ENCODE measurements at places on chromosomes 16 and 17.
A peak's percentile ranks its signal among the peaks of the same experiment; 100 is the strongest.

DNA sequence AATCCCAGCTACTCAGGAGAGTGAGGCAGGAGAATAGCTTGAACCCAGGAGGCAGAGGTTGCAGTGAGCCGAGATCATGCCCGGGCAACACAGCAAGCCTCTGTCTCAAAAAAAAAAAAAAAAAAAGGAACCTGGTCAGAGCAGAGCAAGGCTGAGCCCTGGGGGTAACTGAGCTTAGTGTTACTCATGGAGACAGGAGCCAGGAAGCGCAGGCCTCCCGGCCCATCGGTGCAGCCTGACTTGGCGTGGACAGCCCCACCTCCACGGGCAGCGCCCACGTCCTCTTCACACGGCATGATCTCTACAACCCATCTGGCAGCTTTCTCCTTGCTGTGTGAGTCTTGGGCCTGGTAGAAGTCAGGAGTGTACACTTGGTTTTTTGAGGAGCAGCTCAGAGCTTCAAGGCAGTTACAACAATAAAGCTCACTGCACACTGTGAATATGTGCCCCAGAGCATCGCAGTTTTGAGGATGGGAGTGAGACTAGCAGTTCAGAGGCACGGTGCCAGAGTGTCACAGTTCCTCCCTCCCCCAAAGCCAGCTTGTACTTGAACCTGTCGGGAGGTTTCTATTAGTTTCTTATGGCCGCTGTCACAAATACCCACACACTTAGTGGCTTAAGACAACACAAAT, 129.9 kb downstream of the RAP1GAP2 start:
- DNase-seq = no peak

DNA sequence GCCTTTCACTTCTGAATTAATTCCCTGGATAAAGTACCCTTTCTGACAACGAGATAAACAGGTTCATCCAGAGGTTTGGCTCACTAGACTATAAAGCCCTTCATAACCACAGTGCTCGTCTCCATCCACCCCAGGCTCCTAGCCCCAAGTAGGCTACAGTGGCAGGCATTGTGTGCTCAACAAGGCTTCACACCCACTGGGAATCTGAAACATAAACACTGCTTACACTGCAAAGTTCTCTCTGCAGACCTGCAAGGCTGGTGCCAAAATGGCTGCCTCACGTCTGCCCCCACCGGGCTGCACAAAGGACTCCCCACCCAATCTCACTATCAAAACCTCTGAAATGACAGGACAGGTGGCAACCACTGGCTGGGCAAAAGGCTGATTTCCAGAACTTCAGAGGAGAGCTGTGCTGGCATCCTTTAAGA, 5.1 kb upstream of the HLF start:
- DNase-seq = no peak

GRCh38 chr16:9503251-9503984, 412.0 kb downstream of the HAPSTR1 start:
- no peak for DNase-seq

DNA sequence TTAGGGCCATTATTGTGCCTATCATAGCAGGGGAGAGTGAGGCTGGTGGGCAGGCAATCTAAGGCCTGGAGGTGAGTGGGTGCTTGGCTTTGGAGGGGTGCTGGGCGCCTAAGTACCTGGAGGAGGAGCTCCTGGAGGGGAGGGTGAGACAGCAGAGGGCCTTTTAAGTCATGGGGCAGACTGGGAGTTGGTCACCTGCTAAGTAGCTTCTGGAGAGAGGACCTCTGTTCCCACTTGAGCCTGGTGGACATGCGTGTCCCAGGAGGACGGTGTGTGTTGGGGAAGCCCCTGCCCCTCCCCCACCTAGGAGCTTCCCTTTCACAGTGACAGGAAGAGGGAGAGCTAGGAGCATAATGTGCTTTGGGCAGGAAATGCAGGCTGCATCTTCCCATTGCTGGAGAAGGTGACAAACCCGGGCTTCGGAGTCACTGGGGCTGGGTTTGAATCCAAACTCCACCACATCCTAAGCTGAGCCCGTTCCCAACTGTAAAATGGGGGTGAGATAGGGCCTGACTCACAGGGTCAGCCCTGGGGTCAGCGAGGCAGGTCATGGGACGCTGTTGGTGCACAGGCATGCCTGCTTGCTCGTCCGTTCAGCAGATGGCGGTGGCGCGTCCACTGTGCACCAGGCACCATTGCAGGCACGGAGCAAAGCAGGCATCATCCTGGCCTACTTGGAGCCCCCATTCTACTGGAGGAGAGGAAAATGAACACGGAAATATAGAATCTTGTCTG, 37.9 kb downstream of the CMIP start:
- DNase-seq = no peak

DNA sequence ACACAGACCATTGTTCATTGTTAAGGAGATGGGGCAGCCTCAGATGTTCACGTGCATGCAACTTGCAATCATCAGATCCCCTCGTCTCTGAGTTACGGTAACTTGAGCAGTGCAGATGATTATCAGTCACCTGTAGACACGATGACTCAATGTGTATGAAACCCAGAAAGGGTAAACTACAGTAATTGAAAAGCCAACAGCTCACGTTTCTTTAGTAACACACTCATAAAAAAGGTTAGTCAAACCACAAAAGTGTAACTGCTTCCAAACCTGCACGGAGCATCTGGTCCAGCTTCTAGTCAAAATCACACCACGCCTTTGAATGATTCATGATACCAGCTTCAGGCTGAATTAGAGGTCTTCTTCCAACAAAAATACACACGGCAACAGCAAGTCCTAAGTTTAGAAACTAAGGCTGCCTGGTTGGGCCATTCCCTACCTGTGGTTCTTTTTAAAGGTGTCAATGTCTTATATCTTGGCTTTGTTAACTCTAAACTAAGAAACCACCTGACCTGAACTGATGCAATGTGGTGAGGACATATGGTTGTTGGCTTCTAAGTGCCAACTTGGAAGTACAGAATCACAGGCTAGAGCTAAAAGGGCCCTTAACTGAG, 32.3 kb downstream of the GRB7 start:
- no peak for DNase-seq

DNA sequence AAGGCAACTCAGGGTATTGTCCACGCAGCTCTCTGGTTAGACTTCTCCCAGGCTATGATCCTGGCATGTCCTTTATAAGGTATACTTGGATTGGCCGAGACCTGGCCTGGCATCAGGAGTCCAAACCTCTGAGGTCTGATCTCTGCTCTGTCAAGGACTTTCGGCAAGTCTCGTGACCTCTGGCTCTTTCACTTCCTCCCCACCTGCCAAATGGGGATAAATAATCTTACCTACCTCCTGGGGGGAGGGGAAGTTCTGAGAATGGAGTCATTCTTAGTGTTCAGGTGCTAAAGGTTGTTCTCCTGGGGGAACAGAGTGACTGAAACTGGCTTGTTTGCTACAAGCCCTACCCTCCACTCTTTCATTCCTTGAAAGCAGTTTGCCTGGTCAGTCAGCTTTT, 7.6 kb downstream of the ATXN1L start:
- no peak for DNase-seq

DNA sequence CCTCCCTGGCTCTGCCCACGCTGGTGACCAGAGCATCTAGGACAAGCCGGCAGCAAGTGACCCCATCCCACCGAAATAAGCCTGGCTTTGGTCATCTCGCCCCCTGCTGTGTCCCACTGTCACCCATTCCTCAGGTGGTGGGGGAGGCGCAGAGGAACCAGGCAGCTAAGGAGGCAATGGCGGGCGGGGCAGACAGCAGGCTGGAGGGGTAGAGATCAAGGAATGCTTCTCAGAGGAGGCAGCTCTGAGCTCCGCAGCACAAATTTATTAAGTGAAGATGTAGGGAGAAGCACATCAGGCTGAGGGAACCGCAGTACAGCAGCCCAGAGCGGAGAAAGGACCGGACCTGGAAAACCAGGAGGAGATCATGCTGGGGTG, 7.5 kb upstream of the KREMEN2 start:
- no peak for DNase-seq

- DNase-seq = no peak
These were observed 8.5 kb upstream of the CRHR1 start for GRCh38 chr17:45775576-45776011.

GRCh38 chr16:62077998-62078397, 41.8 kb upstream of the CDH8 start:
- DNase-seq = no peak

DNA sequence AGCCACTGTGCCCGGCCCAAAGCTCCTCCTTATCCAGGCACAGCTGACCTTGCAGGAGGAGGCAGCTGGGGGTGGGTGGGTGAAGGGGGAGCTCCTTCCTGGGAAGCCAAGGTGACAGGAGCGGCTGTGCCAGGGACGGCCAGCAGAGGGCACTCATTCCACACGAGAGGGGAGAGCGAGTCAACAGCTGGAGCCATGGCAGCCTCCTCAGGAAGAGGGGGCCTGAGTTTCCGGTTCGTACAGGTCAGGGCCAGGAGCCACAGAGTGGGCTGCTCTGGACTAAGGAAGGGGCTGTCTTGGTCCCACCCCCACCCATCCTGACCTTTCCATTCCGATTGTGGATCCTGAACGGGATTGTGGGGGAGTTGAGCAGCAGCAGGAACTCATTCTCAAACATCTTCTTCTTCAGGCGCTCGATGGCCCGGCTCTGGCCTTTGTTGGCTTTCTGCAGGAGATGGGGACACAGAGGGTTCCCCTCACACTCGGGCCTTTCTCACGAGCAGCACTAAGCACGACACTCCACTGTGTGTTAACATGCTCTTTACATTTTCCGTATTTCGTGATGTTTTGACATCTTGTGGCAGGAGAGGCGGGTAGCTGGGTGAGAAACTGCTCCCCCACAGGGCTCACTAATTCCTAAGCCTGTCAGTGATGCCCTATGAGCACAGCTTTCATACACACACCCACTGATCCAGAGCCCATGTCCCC, 61.6 kb downstream of the TIMM22 start:
- peak; percentile 76 for DNase-seq

DNA sequence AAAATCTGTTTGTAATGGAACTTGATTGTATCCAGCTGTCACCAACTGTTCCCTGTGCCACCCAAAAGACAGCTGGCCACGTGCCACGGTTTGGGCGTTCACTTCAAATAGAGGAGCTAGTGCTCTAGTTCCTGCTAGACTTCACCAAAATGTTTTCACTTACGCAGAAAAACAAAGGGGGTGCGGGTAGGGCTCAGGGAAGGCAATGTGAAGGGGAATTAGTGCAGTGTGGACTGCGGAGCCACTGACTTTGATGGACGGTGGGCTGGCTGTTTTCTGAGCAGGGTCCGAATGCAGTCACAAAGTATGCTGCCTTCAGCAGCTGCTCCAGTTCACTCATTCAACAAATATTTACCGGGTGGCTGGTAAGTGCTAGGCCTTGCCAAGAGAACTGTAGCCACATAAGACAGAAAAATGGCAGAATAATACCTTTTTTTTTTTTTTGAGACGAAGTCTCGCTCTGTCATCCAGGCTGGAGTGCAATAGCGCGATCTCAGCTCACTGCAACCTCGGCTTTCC, 7.6 kb upstream of the CYTH1 start:
- DNase-seq = no peak

DNA sequence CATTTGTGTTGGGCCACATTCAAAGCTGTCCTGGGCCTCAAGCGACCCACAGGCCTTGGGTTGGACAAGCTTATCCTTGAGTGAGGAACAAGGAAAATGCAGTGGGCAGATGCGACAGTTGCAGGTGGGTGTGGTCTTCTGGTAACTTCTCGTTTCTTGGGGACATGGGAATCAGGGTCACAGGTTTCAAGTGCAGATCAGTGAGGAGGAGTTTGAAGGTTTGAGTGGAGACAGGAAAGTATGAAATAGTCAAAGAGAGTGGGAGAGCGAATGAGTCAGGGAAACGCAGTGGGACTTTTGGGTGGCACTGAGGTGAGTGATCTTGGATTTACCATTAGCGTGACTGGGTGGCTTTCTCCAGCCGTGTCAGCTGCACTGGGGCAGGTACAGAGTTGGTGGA, 15.4 kb upstream of the CCL22 start:
- DNase-seq = no peak

- no peak for DNase-seq
These were observed 68.0 kb downstream of the KLHDC4 start for GRCh38 chr16:87697792-87698191.

GRCh38 chr17:51427856-51428255, 167.5 kb downstream of the UTP18 start:
- DNase-seq = no peak

DNA sequence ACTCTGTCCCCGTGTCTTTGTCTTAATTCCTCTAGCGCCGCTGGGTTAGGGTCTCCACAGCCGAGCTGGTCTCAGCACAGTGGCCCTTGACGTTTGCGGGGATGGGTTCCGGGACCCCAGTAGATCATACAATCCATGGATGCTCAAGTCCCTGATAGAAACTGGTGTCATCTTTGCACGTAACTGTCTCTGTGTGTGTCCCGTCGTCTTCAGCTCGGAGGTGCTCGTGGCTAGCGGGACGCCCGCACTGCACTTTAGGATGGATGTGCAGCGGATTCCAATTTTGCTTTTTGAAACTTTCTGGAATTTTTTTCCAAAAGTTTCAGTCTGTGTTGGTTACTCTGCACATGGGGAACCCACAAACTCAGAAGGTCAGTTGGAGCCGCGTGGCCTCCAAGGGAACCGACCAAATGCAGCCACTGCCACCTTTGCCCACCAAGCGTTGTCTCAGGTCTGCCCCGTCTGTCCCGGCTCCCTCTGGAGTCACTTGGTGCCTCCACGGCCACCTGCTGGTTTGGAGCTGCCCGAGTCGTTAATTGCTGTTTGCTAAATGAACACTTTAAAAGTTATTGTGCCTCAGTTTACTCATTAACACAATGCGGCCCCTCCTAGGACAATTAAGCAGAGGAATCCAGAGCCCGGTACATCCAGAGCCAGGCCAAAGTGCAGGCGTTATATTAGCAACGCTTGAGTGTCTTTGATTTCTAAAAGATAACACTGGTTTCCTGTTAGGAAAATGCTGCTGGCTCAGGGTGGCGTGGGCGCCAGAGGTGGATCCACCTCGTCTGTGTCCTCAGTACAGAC, 5.3 kb upstream of the DPEP1 start:
- DNase-seq = no peak

- DNase-seq = no peak
These were observed 25.0 kb downstream of the RMI2 start for GRCh38 chr16:11370084-11370931.

GRCh38 chr17:4008441-4009185, 44.4 kb upstream of the ATP2A3 start:
- DNase-seq = no peak

DNA sequence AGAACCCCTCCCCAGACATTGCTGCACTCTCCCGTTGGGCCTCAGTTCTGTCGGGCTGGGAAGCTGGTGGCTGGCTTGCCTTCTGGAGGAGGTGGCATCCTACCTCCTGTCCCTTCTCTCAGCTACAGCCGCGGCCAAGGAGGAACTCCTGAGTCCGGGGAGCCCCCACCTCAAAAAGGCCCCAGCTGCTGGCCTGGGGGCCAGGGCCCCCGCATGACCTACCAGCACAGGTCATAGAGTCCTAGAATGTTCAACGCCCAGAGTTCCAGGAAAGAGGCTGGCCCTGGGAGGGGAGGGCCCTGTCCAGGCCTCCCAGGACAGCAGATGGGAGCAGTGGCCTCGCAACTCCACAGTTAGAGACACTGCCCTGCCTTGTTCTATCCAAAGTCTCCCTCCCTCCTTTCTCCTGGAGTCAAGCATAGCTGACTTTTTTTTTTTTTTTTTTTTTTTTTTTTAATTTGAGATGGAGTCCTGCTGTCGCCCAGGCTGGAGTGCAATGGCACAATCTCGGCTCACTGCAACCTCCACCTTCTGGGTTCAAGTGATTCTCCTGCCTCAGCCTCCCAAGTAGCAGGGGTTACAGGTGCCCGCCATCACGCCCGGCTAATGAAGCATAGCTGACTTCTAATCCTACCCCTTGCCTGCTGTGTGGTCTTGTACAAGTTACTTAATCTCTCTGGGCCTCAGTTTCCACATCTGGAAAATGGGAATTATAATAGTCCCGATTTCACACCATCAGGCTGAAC, 7.1 kb downstream of the CARHSP1 start:
- no peak for DNase-seq

GRCh38 chr16:70715860-70716357, 30.1 kb upstream of the MTSS2 start:
- no peak for DNase-seq

- no peak for DNase-seq
These were observed 14.3 kb upstream of the SCIMP start for GRCh38 chr17:5248821-5249479.

All from A549 (cell line).